Inflammatory macrophage treated with lipopolysaccharide for 4 hours (primary cell): ENCODE measurements at places on chromosomes 1 and 21.
A peak's percentile ranks its signal among the peaks of the same experiment; 100 is the strongest.

DNA sequence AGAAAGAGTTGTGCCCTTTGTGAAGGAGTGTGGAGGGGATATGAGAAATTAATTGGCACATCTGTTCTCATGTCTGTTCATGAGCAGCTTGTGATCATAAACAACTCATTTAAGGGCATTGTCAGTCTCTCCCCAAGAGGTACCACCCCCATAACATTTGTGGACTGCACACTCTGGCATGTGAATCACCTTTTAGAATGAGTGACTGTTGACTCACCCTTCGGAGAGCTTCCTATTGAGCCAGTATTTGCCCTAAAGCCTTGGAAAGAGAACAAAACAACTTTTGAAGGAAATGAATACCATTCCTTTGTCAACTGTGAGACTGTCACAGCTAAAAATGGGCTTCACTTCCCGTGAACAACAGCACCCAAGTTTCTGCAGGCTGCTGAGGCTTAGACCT, 27.5 kb upstream of the MYSM1 start:
- DNase-seq, result no peak

GRCh38 chr1:67393240-67393639, 37.0 kb downstream of the SERBP1 start:
- no peak for DNase-seq

GRCh38 chr21:43961382-43961909, 50.7 kb upstream of the TRAPPC10 start:
- DNase-seq, result no peak

GRCh38 chr1:24085546-24085945, 26.4 kb downstream of the MYOM3 start:
- no peak for DNase-seq

DNA sequence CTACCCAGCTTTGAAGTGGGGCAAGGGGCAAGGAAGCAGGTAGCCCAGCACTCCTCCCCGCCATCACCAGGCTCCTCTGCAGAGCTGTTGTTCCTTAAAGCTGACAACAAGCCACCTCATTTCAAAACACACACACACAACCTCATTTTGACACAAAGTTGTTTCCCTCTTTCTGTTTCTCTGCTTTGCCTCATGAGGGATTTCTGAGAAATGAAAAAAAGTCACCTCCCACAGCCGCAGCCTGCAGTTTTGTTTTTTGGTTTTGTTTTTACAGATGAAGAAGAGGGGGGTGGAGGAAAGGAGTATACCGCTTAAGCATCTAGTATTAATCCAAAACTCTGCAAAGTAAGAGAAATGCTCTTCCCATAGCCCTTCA, 12.1 kb downstream of the MCL1 start:
- DNase-seq, result peak; percentile 95
